ENCODE measurements at places on chromosomes 5 and 9.

DNA sequence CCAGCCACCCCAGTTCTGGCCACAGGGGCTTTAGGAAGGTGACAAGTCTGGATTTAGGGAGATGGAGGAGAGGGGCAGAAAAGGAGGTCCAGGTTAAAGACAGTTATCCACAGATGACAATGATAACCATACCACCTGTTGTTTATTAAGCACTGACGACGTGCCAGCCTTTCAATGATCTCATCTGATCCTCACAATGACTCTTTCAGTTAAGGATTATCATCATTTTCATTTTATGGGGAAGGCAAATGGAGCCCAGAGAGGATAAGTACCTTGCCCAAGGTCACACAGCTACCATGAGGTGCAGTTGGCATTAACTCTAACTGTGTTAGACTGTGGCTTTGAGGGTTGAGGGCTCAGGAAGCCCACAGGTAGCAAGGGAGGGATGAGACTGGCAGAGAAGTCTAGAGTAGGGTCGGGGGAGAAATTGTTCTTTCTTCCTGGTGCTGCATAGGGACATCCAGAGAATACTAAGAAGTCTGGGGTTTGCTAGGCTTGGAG, 21.5 kb upstream of the JADE2 start:
- DNase-seq, result no peak

- DNase-seq, result peak; percentile 46
These were observed 1.3 kb downstream of the NR4A3 start for GRCh38 chr9:99822806-99823591.

- no peak for DNase-seq
These were observed 14.1 kb downstream of the SPATA9 start for GRCh38 chr5:95668728-95669127.

DNA sequence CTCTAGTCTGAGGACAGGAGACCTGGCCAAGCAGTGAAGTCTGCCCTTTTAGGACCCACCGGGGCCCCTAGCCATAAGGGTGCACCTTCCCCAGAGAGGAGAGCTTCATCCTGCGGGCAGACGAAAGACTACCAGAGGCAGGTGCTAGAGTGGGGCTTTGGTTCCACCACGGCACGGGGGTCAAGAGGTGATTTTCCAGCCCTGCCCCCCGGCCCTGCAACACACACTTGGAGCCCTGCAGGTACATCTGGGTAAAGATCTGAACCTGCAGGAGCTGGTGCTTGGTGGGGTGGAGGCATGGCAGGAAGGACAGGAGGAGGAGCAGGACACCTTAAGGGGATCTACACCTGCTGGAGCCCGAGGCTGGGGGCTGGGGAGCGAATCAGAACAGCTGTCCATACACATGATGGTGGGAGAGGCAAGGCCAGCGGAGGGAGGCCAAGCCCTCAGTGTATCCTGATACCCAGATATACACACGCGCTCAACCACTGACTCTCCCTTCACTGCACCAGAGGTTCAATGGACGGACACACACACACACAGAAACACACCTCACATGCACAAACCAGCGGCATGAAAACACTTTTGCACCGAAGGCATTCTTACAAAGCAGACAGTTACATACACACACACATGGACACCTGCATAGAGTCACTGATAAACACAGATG, 98.4 kb upstream of the MVB12B start:
- DNase-seq, result no peak

GRCh38 chr5:68554571-68555279, 339.2 kb downstream of the PIK3R1 start:
- DNase-seq, result peak; percentile 78

GRCh38 chr5:68643064-68643463, 427.5 kb downstream of the PIK3R1 start:
- DNase-seq, result no peak

DNA sequence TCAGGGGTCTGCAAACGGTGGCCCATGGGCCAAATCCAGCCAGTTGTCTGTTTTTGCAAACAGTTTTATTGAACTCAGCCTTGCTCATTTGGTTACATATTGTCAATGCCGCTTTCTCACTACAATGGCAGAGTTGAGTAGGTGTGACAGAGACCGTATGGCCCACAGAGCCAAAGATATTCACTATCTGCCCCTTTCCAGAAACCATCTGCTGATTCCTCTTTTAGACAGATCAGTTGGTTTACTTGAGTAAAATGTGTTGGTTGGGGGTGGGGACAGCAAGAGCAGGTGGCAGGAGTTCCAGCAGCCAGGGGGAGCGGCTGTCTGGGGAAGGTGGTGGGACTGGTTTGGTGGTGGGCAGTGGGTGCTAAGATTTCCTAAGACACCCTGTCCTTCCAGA, 54.8 kb downstream of the COL27A1 start:
- no peak for DNase-seq

- no peak for DNase-seq
These were observed 317.9 kb downstream of the ZSWIM6 start for GRCh38 chr5:61649971-61650370.

GRCh38 chr9:32431940-32432555, 47.6 kb downstream of the ACO1 start:
- DNase-seq, result peak; percentile 66

GRCh38 chr5:104297076-104297475, 734.5 kb upstream of the NUDT12 start:
- DNase-seq, result no peak

DNA sequence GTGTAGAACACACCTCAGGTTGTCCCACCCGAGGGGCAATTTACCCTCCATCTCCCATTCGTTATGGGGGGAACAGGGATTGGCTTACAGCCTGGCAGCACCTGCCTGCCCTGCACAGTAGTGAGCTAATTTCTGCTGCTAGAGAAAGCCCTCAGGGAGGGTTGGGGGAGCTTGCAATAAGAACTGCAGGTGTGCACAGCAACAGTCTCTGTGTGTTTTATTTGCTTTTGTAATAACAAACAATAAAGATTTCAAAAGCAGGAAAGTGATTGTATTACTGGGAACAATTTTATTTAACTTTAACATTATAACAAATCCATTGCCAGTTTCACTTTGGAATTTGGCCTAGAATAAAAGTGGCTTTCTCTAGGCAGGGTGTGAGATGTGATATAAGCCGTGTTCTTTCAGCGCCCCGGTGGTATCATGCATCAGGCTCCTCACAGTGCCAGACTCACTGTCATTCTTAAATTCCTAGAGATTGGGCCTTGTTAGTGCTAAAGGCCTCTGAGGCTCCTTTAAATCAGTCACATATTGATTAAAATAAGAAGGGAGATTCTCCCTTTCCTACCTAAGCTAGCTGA, 81.1 kb downstream of the RMI1 start:
- no peak for DNase-seq

GRCh38 chr5:179264783-179265513, 80.3 kb downstream of the ADAMTS2 start:
- no peak for DNase-seq

Data from D341Med (cell line).